ENCODE measurements at places on chromosomes 2 and 18.

DNA sequence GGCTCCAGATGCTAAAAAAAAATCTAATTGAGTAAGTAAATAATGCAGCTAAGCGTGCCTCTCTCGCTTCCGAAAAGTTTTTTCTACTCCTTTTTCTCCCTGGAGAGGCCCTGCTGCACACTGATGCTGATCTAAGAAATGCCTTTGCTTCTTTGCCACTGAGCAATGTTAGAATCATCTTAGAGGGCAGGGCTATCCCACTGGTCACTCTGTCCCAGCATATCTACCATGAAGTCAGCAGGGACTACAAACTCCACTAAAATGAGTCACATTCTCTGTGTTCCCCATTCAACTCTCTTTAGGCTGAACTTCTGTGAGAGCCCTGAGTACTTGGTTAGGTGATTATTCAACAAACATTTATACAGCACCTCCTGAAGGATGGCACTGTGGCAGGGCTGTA is 127.6 kb upstream of the LYPD1 start:
- no peak for DNase-seq

- DNase-seq: no peak
Observed at GRCh38 chr2:60742419-60742818, 13.6 kb upstream of the PAPOLG start.

DNA sequence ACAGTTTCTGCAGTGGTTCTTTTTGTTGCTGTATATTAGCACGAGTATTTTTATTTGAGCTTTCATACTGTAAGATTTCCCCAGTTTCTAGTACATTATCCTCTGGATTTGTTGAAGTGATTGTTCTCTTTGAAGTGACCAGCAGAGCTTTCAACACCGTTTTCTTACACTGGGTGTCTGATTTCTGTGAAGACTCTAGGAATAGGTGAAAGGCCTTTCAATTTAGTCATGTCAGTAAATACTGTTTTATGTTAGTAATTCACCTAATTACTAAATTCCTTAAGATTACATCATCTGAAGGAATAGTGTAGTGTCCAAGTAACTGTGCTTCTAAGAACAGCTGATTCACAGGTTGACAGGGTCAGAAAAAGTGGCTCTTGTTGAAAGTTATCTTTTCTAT is 2.3 kb downstream of the PPM1B start:
- no peak for DNase-seq

DNA sequence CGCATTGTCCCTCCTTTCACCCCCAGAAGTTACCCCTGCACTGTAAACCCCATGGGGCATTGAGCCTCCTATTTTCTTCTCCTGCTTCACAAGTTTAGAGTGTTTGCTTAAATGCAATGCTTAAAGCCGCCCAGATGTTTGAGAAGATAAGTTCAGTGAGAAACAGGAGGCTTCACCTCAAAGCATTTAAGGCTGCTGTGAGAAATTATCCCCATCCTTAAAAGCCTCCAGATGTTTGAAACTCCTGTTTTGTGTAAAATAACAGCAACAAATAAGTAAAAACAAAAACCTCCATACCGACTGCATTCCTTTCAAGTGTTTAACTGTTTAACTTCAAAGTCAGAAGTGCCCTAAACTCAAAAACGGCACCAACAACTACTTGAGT is 81.8 kb downstream of the RTP5 start:
- DNase-seq: no peak

DNA sequence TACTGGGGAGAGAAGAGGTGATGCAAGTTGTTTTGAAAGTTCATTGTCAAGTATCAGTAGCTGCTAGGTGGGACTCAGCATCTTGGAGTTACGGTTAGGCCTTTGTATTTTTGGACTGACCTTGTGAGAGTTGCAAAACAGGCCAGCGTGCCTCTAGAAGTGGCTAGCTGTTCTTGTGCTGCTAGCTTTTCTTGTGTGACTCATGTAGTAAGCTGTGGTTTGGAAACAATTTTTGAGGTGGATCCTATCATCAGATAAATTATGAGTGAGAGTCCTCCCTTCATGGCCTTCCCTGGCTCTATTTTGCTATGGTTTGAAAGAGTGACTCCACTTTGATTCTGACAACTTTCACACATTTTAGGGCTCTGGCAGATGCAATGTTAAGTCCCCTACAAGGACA is 409.2 kb upstream of the HS6ST1 start:
- DNase-seq: peak; percentile 56

GRCh38 chr2:216392945-216393840 is 19.1 kb upstream of the SMARCAL1 start:
- DNase-seq: no peak

DNA sequence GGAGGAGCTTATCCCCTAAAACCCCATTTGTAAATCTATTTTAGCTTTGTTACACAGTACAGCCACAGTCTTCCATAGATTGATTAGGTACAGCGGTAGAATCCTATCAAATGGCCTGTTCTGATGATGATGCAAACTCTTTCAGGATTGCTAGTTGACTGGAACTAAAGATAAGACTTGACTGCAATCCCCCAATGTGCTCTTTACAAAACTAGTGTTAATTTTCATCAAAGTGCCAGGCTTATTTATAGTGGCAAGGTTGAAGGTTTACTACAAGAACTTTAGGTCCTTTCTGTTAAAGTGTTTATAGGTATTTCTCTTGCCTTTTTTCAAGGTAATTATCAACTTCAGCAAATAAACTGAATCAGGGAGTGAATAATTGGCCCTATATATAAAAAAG is 9.0 kb upstream of the OTX1 start:
- no peak for DNase-seq

DNA sequence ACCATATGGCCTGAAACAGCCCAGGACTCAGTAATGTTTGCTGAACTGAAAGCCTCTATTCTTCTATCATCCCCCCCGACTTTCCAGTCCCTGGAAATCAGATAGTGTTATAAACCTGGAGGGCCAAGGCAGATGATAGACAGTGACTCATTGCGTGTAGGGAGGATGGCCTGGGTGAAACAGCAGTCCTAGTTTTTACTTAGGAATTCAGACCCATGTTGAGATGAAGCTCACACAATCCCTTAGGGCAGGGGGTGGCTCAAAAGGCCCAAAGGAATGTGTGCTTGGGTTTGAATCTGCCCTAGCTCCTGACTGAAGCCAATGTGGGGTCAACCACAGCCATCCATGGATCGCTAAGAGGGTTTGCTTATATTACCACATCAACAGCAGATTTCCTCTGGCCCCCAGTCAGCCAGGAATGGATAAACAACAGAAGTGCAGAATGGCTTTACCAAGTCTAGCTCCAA is 43.9 kb upstream of the STPG4 start:
- DNase-seq: no peak

DNA sequence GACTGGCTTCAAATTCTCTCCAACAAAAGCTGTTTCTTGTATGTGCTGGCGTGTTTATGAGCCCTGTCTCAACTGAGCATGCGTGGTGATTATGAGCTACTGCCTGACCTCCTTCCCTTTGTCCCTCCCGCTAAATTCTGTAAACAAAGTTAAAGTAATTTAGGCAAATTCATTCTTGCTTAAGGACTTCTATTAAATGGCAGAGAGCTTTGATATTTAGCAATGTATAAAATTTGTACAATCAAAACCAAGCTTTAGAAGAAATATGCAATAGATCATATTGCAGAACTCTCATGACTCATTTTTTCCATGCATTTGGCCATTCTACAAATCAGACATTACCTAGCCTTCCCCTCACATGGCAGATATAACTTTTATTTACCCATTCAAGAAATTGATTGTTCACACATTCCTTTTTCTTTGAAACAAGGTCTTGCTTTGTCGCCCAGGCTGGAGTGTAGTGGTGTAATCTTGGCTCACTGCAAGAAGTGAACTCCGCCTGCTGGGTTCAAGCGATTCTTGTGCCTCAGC is 18.2 kb downstream of the IGFBP2 start:
- DNase-seq: no peak

GRCh38 chr2:148590612-148591011 is 53.9 kb upstream of the EPC2 start:
- DNase-seq: no peak

GRCh38 chr2:7620255-7620654 is 703.0 kb downstream of the RNF144A start:
- peak; percentile 7 for DNase-seq

DNA sequence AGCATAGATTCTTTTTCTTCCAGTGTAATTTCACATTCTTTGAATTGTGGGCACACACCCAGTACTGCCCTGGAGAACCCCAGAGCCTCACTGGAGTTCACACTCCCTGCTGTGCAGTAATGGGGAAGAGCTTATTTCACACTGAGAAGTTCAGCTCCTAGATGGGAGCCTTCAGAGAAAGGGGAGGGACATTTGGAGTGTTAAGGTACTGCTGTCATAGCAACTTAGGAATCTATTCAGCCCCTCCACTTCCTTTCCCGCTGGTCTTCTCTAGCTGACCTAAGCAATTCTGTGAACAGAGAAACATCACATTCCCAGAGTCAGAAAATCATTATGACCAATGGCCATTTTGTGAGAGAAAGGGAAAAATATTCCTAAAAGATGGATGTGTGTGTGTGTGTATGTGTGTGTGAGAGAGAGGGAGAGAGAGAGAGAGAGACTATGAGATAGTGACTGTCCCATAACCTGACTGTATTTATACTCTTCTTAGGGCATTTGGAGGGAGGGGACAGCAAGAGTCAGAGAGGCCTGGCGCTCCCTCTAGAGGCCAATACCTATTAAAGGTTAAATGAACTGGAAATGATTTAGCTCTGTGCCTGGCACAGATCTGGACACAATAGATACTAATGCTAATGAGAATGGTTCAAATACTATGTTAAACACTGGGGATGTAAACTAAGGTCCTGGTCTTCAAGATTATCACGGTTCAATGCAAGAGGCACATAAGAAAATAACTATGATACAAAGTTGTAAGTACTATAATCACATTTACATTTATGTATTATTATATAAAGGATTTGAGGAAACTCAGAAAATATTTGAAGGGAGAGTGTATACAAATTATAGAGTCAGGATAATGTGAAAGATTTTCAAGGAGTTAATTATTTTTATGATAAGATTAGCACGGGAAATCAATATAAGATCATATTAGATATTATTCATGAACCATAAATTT is 41.5 kb upstream of the RPE start:
- DNase-seq: peak; percentile 46

GRCh38 chr2:46377101-46377581 is 79.9 kb downstream of the EPAS1 start:
- DNase-seq: no peak

- DNase-seq: no peak
Observed at GRCh38 chr2:235262750-235263149, 231.1 kb upstream of the AGAP1 start.

DNA sequence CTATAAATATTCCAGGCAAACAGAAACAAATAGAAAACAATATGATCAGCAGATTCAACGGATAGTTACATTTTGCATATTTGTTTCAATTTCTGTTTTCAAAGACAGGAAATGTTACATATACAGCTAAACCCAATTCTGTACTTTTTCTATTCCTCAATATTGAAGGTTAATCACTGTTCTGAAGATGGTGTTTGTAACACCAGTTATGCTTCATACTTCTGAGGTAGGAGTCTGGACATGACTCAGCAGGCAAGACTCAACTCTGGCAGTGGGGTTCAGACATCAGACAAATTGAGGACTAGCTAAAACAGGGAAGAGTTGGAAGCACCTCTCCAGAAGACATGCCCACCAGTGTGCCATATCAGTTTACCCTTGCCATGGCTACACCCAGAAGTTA is 16.6 kb downstream of the SERPINB13 start:
- DNase-seq: no peak

- no peak for DNase-seq
Observed at GRCh38 chr2:216343221-216343980, 28.9 kb downstream of the MARCHF4 start.

DNA sequence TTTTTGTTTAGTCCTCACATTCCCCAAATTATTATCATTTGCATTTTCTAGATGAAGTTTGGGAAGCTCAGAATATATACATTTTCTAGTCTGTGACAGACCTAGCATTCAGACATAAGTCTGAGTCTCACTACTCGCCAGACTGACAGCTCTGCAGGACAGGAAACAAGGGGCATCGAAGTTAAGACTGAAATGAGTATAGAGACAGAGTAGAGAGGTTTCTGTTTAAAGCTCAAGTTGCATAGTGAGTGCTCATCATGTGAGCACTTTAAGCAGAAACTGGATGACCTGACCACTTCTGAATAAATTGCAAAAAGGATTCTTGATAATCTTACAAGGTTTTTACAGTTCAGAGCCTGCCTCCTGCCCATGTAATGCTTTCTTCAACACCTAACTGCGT is 1.1 kb downstream of the HADHB start:
- DNase-seq: no peak

GRCh38 chr18:41096504-41096903 is 858.5 kb upstream of the PIK3C3 start:
- no peak for DNase-seq

DNA sequence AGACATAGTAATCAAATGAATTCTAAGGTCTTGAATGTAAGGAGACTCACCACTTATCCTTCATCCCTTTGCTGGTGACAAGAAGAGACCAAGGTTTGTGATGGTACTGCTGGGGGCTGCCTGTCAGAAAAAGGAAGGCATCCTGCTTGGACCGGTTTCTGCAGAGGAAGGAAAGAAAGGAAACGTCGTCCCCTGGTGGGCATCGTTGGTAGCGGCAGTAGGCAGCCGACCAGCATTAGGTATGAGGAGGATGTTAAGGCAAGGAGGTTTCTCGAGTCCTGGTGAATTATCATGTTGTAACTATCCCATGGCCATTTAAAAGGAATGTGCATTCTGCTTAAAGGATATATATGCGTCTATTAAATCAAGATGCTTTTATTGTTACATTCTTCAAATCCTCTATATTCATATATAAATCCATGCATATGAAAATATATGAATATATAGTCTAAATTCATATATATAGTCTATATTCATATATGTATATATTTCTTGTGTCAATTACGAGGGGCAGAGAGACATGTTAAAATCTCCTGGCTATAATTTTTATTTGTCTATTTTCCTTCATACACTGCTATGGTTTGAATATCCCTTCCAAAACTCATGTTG is 94.4 kb upstream of the TGFA start:
- peak; percentile 76 for DNase-seq

DNA sequence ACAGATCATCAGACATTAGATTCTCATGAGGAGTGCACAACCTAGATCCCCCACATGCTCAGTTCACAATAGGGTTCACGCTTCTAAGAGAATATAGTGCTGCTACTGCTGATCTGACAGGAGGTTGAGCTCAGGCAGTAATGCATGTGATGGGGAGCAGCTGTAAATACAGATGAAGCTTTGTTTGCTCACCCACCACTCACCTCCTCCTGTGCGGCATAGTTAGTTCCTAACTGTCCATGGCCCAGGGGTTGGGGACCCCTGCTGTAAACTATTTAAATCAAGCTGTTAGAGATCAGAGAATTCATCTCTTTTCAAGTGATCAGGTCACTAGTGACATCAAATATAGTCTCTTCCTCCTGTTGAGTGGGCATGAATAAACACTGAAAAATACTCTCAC is 88.8 kb upstream of the ACVR2A start:
- no peak for DNase-seq

GRCh38 chr2:140639628-140640027 is 1491.2 kb downstream of the LRP1B start:
- DNase-seq: no peak

- DNase-seq: no peak
Observed at GRCh38 chr2:9280224-9280623, 73.6 kb downstream of the ASAP2 start.

- no peak for DNase-seq
Observed at GRCh38 chr2:74602586-74603281, 45.4 kb downstream of the M1AP start.
